ENCODE measurements at places on chromosomes 4 and X.
A peak's percentile ranks its signal among the peaks of the same experiment; 100 is the strongest.

DNA sequence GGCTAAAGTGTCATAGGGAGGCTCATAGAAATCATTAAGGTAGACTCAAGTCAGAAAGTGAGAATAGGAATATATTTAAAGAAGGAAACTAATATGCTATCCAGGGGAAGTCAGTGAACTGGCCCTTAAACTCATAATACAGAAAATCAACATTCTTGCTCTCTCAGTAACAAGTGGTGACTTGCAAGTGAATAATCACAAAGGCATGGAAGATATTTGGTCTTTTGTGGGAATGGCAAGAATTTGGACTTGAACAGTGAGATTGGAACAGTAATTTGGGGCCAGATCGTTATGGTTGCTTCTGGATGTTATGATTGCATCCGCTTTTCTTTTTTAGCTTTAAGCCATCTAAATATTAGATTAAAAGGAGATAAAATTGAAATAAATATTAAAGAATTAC is 103.8 kb downstream of the TBC1D19 start:
- peak; percentile 91 for DNase-seq

- peak; percentile 75 for DNase-seq
These were observed 10.4 kb downstream of the SLC9B1 start for GRCh38 chr4:103008875-103009729.

GRCh38 chr4:173243917-173244658 is 75.5 kb downstream of the GALNT7 start:
- DNase-seq: no peak

- DNase-seq: peak; percentile 65
These were observed 88.3 kb downstream of the AMELX start for GRCh38 chrX:11381464-11381863.

DNA sequence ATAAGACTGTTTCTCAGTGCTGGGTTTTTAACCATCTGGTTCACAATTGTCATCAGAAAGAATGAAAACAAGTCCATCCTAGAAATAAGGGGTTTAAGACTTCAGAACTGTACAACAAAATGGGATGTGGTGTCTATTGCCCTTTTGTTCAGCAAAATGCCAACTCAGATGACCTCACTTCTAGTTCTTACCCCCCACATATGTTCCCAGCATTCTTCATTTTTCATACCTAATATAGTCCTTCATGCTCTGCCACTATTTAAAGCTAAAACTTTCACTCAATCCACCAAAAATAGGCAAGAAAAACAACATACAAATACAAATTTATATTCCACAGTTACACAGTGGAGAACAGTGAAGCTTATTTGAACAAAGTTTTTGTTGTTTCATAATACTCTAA is 111.4 kb downstream of the SORBS2 start:
- no peak for DNase-seq

DNA sequence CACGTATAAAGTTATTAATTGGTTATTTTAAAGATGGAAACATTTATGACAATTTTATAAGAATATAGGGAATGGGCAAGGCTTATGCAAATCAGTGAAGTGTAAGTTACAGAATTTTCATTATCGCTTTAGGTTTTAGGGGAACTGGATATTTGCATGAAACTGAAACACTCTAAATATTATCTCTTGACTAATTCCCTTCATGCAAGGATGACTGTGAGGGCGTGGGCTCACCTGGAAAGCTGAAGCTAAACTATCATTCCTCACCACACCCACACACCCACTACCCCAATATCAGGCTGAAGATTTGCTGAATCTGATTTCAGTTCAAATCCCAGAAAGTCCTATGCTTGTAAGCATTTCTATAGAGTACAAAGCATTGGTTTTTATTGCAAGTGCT is 81.7 kb upstream of the ARHGAP24 start:
- no peak for DNase-seq

DNA sequence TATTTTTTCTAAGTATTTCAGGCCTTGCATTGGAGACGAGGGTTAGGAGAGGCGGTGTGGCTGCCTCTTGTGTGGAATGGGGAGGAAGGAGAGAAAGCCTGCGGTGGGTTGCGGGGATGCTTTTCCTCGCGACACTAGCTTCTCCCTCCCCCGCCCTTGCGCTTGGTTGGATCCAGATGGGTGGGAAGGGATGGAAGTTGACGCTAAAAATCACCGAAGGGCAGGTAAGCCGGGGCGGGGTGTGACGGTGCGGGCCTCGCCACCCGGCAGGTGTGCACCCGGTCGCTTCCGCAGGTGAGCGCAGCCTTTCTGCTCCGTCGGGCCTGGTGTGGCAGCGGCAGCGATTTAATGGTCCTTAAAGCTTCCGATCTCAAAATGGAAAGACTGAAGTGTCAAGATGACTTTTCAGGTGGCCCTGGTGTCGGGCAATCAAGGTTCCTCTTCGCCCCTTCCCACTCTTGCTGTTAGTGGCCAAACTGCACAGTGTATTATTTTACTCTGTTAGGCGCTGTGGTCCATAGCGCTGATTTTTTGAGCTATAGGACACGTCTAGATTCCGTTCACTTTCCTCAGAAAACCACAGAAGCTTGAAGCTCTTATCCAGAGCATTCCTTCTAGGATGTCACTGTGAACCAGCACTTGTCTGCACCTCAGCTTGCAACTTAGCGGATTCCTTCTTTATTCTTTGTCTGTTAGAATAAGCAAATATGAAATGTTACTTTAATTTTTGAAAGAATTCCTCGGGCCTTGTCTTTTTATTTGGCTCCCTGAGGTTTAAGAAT is 765 bp downstream of the ENOPH1 start:
- DNase-seq: peak; percentile 42

DNA sequence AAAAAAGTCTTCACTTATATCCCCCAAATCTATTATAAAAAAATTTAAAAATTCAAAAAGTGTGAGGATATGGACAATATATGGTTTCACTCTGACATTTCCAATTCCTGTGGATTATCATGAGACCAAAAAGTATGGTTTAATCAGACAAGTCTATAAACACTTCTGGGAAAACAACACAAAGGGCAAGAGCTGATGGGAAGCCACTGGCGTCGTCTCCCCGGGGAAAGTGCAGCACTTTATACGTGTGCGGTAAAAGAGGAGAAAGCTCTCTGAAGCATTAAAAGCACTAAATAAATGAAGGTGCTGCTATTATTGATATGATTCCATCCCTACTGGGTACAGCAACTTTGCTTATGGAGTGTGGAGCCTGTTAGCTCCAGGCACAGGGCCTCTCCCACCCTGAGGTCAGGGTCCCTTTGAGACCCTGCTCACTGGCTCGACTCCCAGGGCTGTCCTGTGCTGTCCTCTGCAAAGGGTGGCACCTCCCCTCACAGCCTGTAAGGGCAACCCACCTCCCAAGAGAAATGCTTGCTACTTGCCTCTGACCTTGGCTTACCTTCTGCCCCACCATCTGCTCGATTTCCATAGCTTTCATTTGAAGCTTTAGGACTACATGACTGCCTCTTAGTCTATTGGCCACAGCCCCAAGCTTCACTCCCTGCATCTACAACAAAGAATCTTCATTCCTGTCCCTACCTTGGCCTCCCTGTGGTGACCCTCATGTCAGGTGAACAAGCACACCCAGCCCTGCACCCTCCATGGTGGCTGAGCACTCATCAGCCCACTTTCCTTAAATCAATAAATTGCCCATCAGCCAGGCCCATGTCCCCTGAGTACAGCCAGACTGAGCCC is 248.6 kb downstream of the HNRNPD start:
- DNase-seq: no peak

DNA sequence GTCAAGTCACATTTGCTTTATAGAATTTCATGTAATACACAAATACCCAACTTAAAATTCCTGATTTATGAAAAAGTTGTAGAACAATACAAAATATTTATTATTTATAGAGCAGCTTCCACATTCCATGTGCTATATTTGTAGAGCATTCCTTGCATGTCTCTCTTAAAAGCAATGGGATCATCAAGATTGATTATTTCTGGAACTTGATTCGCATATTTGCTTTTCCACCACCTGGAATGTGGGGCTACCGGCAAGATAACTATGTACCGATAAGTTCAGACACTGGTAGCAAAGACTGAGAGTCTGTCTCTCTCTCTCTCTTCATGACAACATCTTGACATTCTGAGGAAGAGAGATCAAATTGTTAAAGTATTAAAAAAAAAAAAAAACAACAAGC is 59.3 kb downstream of the MAPK10 start:
- DNase-seq: no peak

Data from iris pigment epithelial cell (primary cell).